ENCODE measurements at places on chromosomes 4 and X.

GRCh38 chr4:18722748-18723191, 701.2 kb upstream of the LCORL start:
- DNase-seq, result no peak

GRCh38 chr4:36677112-36677511, 395.7 kb downstream of the DTHD1 start:
- no peak for DNase-seq

DNA sequence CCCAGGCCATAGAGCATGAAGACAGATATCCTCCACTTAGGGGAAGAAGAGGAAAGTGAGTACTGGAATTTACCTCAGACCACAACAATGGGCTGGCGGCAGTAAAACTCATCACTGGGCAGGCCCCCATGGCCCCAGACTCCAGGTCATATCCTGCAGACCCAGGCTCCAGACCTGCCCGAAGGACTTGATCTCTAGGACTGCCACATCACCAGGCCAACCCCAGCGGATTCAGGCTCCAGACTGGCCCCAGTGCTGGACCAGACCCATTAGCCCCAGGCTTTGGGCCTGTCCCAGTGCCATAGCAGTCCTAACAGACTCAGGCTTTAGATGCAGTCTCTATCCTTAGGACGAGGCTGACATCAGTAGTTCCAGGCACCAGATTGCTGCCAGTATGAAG, 190.6 kb downstream of the DLG3 start:
- no peak for DNase-seq

DNA sequence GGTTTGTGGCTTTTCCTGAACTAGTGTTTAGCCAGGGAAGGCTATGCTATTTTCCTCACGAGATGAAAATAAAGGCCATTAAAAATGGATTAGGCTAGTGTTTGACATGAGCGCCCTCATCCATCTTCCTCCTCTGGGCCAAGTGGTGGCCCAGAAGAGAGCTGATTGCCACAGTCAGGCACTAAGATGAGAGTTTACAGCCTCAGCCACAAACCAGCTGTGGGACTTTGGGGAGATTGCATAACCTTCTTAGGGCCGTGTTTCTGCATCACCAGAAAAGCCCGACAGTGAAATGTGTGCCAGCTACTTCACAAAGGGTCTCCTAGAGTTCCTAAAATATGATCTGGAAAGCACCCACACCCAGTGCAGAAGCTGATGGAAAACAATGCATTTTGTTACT, 42.3 kb upstream of the LNX1 start:
- DNase-seq, result no peak

DNA sequence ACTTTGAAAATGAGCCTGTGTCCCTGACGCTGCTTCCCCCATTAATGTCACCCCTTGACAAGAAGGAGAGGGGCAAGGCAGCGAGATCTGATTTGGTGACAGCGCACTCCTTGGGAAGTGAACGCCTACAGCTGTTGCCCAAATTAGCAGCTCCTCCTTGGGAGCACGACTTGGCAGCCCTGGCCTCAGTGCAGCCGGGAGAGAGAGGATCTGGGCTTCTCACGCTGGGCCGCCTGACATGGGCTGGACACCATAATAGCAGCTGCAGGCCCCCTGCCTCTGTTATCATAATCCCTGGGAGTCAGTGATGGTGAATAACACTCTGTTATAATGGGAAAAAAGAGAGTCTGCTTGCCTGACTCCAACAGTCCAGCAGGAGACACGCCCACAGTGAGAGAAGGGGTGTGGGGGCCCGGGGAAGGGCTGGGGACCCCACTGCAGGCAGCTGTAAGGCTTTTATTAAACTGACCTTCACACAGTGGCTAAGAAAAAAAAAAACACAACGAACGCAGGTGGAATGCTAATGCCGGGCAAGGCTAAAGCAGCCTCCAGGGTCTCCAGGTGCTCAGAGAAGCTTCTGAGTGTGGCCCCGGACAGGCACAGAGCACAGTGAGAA, 73.3 kb downstream of the PSAPL1 start:
- DNase-seq, result no peak

DNA sequence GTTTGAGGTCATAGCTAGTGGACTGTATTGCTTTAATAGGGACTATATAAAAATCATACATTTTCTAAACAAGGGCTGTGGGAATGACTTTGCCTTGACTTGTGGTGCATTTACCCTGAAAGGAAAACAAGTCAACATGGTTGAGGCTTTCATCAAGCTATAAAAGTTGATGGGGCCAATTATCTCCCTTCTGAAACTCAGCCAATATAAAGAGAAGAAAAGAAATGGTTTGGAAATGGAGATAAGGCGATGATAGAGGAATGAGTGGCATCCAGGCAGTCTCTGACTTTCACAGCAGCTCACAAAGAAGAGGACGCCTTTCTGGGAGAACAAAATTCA, 118.7 kb downstream of the SMARCA1 start:
- DNase-seq, result no peak

- no peak for DNase-seq
These were observed 48.3 kb downstream of the CLCN5 start for GRCh38 chrX:49970674-49971073.

GRCh38 chr4:168483811-168484210, 3.5 kb upstream of the DDX60L start:
- DNase-seq, result no peak

DNA sequence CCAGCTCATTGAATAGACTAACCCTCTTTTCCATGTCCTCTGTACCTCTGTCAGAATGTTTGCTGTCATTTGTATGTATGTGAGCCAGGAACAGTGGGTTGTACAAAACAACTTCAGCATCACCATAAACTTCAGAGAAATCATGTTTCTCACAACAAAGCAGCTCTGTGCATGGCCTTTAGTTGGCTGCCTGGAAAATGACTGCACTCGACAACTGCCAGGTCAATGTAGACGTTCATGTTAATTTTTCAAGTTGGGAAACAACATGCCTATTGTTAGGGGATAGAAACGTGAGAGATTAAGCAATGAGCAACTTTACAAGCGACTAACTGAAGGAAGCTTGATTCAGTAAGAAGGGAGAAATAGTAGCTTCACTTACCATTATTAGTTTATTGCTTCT, 17.9 kb upstream of the CXCL11 start:
- no peak for DNase-seq

GRCh38 chr4:7843831-7844593, 95.6 kb downstream of the AFAP1 start:
- peak; percentile 72 for DNase-seq

DNA sequence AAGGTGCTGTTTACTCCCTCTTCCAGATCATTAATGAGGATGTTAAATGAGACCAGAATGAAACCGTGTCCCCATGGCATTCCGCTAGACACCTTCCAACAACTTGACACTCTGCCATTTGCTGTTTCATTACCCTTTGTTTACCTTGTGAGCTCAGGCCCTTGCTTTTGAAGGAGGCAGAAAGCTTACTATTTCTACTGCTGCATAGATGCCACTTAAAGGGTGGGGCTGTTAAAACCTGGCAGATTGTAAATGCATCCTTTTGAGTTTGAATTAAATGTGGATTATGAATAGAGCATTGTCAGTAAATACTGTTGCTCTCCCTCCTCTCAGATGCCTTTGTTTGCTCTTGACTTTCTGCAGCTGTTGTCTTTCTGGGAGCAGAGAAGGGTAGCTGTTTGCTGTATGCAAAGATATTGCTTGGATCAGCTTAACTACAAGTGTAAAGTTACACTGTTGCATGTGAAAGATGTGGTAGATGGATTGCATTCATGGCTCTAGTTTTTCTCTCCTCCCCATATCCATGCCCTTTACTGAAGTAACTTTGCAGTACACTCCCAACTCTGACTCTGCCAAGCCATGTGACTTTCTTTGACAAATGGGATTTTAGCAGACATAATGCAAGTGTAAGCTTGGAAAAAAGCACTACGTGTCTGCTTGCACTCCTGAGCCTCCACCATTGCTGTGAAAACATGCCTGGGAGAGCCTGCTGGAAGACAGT, 75.0 kb upstream of the DHX15 start:
- DNase-seq, result no peak

- DNase-seq, result no peak
These were observed 11.9 kb downstream of the SULT1E1 start for GRCh38 chr4:69848028-69848427.

DNA sequence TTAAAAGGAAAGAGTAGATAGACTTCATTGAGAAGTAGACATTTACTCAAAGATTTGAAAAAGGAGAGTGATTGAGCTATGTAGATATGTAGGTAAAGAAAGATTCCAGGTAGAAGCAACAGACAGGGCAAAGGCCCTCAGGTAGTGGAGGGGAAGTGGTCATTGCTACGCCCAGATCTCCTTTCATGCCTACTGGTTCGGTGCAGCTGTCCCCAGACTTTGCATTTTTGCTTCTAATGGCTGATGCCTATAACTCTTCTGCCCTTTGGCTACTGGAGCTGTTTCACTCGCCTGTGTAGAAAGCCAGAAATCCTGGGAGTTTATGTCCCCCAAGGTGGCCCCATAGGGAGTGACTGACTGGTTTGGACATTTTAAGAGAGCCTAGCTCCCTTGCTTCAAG, 16.9 kb upstream of the ARMCX2 start:
- no peak for DNase-seq

Measured in stimulated activated CD4-positive, alpha-beta T cell treated with anti-CD3 and anti-CD28 coated beads, Interleukin-12 subunit alpha, Interleukin-12 subunit beta, amount 100 ng/mL, for 48 hours (primary cell).